KG1 (cell line): ENCODE measurements at places on chromosomes 6 and 20.

DNA sequence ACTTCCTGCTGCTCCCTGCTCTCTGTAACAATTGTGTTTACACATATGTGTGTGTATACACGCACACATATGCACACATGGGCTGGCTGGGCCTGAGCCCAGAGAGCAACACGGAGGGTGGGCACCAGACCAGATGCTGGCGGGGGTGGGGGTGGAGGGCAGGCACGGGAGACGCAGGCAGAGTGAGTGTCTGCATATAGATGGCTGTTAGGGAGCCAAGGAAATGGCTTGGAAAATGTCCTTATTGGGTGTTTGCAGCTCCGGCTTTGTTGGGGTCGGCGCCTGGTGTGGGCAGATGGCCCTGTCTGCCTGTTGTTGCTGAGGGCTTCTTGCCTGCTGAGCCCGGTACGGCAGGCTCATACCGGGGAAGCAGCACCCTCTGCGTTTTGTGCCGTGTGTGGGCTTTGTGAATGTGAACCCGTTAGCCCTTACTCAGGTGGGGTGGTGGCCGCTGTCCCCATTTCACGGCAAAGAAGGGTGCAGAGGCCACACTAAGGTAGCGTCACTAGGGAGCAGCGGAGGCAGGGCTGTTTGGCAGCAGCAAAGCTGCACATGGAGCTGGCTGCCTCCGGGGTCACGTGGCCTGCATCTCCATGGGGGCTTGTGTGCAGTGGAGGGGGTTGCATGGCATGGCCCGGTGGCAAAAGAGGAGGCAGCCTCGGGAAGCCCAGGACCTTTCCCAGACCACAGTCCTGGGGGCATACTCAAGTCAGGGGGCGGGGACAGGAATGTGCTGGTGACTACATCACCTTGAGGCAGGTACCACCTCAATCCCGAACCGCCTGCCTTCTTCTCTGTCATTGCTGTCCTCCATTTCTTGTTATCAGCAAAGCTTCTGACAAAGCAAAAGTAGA, 47.4 kb upstream of the SRF start:
- DNase-seq = no peak

DNA sequence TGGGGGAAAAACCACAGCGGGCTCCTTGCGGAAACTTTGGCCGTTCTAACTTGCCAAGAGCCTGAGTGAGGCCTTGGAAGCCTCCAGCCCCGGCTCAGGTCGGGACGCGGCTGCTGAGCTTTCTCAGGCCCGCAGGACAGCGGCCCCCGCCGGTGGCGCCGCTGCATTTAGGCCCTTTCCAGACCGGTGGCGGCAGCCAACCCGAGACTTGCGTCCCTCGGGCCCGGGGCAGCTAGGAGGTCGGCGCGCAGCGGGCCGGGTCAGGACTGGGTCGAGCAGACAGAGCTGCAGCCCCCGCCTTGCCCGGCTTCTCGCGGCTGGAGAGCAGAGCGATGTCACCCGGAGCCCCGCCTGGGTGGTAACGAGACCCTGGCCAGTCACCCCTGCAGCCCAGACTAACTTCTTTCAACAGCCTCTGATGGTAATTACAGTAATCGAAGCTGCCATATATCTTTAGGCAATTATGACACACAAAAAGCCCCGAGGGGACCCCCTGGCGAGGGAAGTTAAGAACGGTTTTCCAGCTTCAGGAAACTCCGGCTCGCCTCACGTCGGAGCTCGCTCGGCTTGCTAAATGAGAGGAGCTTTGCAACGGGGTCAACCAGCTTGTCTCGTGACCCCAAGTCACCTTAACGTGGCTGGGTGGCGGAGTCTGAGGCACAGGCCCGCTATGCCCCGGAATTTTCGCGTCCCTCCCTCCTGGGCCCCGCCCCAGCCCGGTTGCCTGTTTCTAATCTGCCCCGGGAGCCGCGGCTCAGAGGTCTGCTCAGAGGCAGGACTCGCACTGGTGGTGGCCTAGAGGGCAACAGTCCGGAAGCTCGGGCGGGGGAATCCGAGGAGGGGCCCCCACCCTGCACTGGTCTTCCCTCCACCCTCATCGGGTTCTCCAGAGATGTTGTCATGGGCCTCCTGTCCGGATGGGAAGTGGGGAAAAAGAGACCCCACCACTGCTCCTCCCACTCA, 3.0 kb downstream of the NR2E1 start:
- DNase-seq = no peak

- DNase-seq = no peak
These were observed 131.6 kb upstream of the ID4 start for GRCh38 chr6:19705606-19706005.

- no peak for DNase-seq
These were observed 169.4 kb downstream of the TRDN start for GRCh38 chr6:123467392-123467791.

GRCh38 chr20:62052336-62052841, 13.3 kb downstream of the TAF4 start:
- DNase-seq = no peak
